NCI-H82 (cell line): ENCODE measurements at places on chromosomes 5 and 9.
A peak's percentile ranks its signal among the peaks of the same experiment; 100 is the strongest.

GRCh38 chr5:173547579-173547978, 68.9 kb downstream of the BOD1 start:
- DNase-seq = no peak

DNA sequence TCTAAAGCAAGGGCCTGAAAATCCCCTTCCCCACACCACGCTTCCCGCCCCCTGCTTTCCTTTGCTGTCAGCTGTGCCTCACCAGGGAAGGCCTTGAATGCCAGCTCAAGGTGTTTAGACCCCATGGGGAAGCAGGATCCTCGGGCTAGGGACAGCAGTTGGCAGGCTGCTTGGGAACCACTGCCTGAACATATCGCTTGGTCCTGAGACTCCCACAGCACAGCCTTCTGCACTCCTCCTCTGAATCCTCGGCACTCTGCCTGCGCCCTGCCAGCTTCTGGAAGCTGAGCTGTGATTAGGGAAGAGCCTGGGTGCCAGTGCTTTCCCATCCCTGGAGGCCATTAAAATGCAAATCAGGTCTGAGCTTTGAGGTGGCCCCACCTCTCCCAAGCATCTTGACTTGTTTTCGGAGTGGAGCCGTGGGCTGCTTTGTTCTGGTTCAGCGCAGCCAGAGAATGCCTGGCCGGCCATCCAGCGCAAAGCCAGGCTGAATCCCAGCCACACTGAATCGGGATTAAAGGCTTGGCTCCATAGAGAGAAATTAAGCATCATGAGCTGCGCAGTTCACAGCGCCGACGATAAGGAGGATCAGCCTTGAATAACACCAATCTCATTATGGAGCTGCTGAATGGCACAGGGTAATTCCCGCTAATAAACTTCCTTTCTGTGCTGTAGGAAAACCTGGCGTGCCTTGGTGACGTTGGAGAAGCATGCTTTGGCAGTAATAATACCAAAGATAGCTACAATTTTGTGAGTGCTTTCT, 40.0 kb downstream of the AMBP start:
- DNase-seq = peak; percentile 99

DNA sequence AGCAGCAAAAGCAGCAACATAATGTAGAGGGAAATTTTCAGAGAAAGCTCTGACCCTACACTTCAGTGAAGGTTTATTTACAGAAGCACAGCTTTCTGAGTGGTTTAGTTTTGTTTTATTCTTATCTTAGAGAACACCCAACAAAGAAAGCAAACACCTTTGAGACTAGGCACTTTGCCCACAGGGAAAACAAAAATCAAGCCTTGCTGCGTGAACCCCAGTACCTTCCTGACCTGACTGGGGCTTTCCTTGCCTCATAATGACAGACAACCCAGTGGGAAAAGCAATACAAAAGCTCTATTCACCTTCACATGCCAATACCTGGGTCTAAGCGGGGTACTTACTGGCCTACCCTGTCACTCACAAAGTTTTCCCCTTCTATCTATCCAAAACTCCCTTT, 189.8 kb downstream of the HINT1 start:
- DNase-seq = no peak

- DNase-seq = no peak
These were observed 330.1 kb downstream of the ADGRV1 start for GRCh38 chr5:90888511-90889324.

GRCh38 chr5:77867194-77867691, 91.1 kb upstream of the TBCA start:
- DNase-seq = peak; percentile 10

DNA sequence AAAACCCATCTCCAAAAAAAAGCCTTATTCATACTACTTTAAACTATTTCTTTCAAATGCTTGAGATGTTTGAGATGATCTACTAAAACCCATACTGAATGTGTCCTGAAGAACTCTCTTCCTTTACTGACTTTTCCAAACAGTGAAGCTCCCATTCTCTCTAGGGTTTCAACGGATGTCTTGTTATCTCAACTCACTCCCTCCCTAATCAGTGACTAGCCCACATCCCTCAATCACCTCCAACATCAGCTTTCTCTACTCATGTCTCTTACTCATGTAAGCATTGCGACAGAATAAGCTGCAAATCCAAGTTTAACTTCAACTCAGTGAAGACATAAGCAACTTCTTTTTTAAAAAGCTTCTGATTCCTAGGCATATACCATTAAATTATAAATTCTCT, 42.1 kb downstream of the WDR41 start:
- no peak for DNase-seq

- no peak for DNase-seq
These were observed 523.0 kb downstream of the CSNK1G3 start for GRCh38 chr5:124034963-124035362.

- no peak for DNase-seq
These were observed 159.6 kb upstream of the TBCA start for GRCh38 chr5:77935506-77936364.

GRCh38 chr5:154388842-154389241, 57.0 kb upstream of the SAP30L start:
- DNase-seq = no peak
